GM06990 (cell line): ENCODE measurements at places on chromosomes 11 and 22.

DNA sequence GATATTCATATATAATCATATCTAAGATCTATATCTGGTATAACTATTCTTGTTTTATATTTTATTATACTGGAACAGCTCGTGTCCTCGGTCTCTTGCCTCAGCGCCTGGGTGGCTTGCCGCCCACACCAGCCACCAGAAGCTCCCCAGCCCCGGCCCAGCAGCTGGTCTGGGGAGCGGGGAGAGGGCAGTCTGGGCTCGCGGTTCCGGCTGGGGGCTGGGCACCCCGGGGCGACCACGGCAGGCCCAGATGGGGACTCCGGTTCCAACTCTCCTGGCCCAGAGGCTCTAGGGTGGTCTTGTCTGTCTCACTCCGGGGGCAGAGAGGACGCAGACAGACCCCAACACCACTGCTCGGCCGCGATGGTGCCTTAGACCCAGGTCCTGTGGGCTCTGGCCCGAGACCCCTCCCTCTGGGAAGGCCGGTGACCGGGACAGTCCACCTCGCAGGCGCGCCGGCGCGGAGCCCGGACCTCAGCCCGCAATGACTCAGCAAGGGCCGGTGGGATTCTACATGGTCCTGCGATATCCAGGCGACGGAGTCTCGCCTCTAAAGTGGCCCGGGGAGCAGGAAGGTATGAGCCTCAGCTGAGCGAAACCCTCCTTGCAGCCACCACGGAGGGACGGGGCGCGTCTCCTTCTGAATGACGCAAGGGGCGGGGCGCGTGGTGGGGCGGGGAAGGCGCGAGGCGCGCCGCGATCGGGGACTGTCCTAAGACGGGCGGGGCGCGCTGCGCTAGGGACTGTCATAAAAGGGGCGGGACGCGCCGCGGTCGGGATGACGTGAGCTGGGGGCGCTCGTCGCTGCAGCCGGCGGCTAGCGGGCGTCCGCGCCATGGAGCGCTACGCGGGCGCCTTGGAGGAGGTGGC, at the start of gene DGCR6:
Gene DGCR6, plus strand, starts transcription at position 781 of the 870 bp plus-strand sequence. Its CDS starts 55 bp downstream, at position 836.
- DNase-seq: no peak

- DNase-seq: no peak
Measured at GRCh38 chr22:45916515-45916914, 60.4 kb downstream of the WNT7B start.

- no peak for DNase-seq
Measured at GRCh38 chr11:68652683-68653156, 31.6 kb upstream of the GAL start.

- DNase-seq: no peak
Measured at GRCh38 chr11:43399983-43400630, 41.4 kb downstream of the TTC17 start.

GRCh38 chr22:44622679-44623078, 79.3 kb upstream of the PRR5 start:
- no peak for DNase-seq

GRCh38 chr11:9675691-9676090, 11.8 kb downstream of the SWAP70 start:
- DNase-seq: no peak
